ENCODE measurements at places on chromosomes 1 and 21. TPM values are rescaled to one million over a fixed set of nuclear protein-coding genes. Genes with fewer than 3 reads are reported as not detected.
A peak's percentile ranks its signal among the peaks of the same experiment; 100 is the strongest.

Gene LHX8
- not detected for polyA plus RNA-seq

Gene SRM
- 204 TPM for polyA plus RNA-seq

Gene CD34
- polyA plus RNA-seq = not detected

Gene MROH9
- not detected for polyA plus RNA-seq

Gene SPAG17
- polyA plus RNA-seq = not detected

Gene CNIH3
- 1.1 TPM for polyA plus RNA-seq

Gene OR2AK2
- not detected for polyA plus RNA-seq

Gene ZMYND12
- polyA plus RNA-seq = 1.6 TPM

Gene P3H1
- 11.1 TPM for polyA plus RNA-seq

Gene VAMP4
- 19.8 TPM for polyA plus RNA-seq

Gene C4BPB
- polyA plus RNA-seq = 0.32 TPM

Gene PPIAL4G
- 0.06 TPM for polyA plus RNA-seq

- DNase-seq = no peak
Observed at GRCh38 chr1:64538389-64538788, 68.5 kb downstream of the CACHD1 start.

DNA sequence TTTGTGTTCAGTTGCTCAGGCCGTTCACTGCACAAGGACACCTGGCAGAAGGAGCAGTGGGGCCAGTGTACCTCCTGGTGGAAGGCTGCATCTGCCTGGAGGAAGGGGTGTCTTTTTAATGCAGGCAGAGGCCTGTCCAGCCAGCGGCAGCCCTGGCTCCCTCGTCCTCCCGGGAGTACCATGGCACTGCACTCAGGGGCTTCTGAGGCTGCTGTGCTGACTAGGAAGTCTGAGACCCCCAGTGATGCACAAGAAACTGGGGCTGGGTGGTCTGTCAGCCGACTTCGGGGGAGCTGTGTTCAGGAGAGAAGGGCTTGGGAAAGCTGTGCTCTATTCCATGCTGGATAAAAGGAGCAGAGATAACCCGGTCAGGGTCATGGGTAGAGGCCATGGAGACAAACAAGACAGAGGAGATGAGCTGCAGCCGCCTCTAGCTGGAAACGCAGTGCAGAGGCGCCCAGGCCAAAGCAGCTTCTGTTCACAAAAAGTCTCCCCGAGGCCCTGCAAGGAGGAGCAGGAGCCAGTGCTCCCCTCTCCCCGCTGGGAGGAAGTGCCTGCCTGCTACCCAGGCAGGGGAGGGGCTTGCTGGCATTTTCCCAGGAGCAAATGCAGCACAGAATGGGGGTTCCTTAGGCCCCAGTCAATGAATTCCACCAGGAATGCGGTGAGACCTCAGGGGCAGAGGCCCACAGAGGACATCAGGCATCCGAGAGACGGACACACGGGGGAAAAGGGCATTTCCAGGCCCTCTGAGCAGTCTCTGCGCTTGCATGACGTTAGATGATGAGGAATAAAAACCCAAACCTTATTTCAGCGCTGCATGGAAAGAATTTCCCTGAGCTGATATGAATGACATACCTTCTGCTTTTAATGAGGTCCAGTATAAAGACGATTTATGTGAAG, 17.2 kb upstream of the C2CD2 start:
- DNase-seq = no peak

DNA sequence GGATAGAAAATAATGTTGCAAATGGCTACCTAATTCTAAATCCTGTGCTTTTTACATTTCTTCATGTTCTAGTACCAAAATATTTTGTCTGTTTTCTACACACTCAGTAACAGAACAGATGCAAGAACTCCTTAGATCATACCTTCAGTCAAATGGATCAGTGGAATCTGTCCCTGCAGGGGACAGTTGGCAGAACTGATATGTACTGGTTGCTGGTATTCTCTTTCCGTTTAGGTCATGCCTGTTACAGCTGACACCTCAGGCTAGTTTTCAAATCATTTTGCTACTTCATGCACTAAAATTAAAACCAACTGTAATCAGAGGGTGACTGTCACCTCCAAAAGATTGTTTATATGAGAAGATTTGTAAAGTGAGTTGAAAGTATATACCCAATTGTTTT, 109.2 kb downstream of the TNNI3K start:
- DNase-seq = no peak

GRCh38 chr21:35091496-35091895, 42.4 kb upstream of the RUNX1 start:
- no peak for DNase-seq

DNA sequence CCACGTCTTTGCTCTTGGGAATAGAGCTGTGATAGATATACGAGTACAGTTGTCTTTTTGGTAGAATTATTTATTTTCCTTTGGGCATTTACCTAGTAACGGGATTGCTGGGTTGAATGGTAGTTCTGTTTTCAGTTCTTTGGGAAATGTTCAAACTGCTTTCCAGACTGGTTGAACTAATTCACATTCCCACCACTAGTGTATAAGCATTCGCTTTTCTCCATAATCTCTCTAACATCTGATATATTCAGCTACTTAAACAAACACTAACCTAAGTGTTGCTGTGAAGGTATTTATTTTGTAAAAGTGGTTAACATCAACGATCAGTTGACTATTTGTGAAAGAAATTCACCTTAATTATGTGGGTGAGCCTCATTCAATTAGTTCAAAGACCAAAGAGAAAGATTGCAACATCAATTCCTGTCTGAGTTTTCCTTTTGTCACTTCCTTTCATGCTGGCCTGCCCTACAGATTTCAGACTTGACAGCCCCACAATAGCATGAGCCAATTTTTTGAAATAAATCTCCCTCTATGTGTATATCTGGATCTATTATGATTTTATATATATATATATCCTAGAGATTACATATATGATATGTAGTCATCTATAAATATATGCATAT, 26.7 kb upstream of the DUSP10 start:
- no peak for DNase-seq

- DNase-seq = no peak
Observed at GRCh38 chr1:212557739-212558692, 50.5 kb upstream of the ATF3 start.

GRCh38 chr1:60425528-60425927, 352.0 kb upstream of the C1orf87 start:
- DNase-seq = no peak

DNA sequence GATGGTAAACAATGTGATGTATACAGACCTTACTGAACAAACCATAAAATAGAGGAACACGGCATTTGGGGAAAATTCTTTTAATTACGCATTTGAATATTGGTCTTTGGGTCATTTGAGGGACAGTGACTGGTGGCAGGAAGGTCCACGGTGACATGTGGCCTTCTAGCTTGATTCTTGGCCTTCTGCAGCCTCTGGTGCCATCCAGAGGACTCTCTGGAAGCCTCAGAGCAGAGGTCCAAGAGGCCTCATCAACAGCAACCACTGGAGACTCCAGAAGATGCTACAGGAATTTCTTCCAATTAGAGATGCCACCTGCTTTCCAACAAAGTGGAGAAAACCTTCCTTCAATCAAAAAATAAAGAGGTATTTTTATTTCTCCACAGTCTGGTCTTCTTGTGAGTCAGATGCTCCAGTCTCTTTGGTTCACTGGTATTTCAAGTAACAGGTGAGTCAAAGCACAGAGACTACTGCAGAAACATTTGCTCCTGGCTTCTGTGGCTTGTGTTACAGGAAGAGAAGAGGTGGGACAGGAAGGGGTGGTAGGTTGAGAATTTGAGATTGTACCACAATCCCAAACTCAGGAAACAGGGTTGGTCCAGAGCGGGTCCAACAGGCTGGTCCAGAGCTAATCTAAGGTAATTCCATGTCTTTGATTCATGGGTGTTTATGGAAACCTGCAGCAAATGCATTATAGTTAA, 2.7 kb upstream of the F5 start:
- DNase-seq = no peak

DNA sequence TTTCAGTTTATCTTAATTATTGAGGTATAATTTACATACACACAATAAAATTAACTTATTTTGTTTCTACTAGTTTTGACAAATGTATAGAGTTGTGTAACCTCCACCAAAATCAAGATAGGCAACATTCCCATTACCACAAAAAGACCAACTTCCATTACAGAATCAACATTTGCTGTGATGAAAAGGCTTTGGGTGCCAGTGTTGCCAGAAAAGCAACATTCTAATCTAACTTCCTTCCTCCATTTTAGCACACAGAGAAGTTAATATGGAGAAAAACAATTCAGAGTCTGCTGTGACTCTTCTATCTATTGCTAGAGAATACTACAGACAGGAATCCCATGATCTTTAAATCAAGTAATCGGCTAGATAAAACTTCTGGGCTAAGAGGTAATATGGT, 245.3 kb downstream of the RERE start:
- DNase-seq = no peak

DNA sequence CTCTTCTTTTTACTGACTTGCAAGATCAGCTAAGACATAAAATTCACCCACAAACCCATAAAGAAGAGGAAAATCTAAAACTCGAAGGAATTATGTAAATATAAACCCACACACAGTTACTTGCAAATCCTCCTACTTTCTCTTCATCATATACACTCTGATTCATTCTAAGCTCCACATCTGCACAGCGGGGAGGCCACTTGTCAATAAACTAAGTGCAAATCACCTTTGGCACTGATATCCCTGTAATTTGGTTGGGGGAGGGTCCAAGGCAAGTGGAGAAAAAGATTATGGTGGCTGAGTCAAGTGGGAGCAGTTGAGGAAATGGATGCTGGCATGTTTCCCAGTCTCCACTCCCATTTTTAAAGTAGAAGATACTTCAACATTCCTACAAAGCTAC, 596.5 kb downstream of the MATN1 start:
- DNase-seq = no peak

GRCh38 chr1:15178571-15179484, 25.3 kb downstream of the TMEM51 start:
- no peak for DNase-seq

DNA sequence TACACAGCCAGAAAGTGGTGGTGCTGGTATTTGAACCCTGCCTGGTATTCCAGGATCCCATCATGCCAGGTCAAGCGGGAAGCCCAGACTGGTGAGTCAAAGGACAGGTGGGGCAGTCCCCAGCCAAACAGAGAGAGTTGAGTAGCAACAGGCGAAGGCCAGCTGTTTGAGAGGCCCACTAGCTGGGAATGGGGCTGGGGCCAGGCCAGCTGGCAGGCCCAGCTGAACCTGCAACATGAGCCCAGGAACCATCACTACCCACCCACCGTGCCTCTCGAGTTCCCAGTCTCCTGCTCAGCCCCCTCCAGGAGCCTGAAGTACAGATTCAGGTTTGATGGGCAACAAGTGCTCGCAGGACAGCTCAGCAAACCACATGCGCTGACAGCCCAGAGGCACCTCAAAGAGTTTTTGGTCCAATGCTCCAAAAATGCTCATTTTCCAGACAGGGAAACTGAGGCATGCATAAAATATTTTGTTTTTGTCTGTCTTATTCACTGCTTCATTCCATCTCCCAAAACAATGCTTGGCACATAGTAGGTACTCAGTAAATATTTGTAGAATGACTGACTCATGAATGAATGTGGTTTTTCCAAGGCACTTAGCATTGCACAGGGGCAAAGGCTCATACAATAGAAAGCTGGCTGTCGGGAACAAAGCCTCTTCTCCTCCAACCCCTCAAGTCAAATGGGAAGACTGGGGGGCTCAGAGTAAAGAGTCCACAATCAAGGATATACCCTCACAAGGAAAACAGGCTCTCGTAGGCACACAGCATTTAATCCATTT, 42.5 kb upstream of the CLIC4 start:
- no peak for DNase-seq

GRCh38 chr1:55285834-55286233, 70.7 kb upstream of the USP24 start:
- DNase-seq = no peak

DNA sequence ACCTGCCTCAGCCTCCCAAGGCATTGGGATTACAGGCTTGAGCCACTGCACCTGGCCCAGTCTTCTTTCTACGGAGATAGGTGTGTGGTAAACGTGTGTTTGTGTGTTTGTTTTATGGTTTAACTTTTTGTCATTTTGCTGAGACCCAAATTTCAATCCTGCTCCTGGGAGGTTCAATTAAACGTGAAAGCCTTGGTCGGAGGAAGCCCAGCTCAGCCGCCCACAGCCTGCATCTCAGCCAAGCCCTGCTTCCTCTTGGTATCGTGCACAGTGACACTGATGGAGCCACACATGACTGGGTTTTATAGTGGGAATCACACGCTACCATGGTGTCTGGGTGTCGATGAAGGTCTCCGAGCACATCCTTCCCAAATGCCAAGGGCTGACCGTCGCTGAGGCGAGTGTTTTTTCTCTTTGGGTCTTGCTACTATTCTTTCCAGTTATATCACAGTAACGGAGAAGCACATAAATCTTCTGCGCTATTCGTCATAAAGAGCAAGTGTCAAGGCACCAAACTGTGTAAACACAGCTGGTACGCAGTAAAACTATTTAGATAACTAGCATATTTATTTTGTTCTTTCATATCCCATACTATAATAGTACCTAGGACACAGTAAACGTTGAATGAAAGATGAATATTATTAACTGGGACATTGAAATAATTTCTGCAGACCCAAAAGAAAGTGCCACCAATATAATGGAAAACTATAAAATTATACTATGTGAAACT, 39.3 kb downstream of the HLCS start:
- DNase-seq = no peak

- no peak for DNase-seq
Observed at GRCh38 chr1:175801979-175802378, 58.6 kb upstream of the TNR start.

DNA sequence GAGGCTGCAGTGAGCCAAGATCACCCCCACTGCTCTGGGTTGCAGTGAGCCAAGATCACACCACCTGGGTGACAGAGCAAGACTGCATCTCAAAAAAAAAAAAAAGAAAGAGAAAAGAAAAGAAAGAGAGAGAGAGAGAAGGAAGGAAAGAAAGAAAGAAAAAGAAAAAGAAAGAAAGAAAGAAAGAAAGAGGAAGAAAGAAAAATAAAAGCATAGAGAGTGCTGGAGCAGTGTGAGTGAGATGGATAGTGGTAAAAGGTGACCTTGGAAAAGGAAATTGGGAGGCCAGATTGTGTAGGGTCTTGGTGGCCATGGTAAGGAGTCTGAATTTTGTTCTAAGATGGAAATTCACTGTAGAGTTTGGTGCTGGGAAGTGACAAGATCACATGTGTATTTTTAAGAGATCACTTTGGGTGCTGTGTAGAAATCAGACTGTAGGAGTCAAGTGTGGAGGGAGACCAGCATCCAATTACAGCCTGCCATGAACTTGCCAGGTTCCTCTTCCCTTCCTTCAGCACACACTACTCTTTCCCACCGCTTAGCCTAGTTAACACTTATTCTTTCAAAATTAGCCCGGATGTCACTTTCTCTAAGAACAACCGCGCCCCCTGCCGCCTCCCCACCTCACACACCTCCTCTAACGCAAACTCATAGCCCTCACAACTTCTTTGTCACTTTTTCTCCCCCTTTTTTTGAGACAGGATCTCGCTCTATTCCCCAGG, 17.9 kb downstream of the MTX1 start:
- peak; percentile 84 for DNase-seq
